NCI-H510A (cell line): ENCODE measurements at places on chromosomes 6 and 20.

DNA sequence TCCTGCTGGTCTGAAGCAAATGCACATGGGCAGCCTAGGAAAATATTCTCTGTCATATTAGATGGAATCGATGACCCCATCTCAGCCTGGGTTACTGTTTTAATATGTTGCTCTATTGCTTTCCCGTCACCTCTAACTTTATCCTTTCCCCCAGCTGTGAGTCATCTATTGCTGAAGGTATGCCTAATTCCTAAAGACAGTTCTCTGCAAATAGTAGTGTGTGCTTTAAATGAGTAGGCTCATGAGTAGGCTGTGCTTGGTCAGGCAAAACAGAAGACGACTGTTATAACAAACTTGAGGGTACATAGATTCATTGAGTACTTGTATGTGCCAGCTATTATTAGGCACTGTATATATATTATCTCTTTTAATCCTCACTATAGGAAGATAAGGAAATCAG lies 47.2 kb downstream of the CTNNBL1 start:
- DNase-seq, result no peak

GRCh38 chr6:149921361-149921760 lies 1.6 kb downstream of the RAET1G start:
- DNase-seq, result no peak

DNA sequence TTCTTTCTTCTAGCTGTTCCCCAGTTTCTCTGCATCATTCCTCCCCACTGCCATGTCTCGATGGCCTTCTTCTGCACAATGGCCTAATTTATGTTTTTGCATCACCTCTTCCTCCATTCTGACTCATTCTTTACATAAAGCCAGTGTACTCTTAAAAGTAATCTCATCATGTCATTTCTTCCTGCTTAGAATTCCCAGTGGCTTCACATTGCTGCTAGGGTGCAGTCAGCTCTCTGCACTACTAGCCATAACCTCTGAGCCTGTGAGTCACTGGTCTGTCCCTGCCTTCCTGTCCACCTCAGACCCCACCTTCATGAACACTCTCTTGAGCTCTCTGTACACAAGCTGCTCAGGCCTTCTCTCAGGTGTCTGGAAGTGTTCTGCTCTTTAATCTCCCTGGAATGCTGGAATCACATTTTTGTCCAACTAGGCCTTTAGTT lies 24.1 kb upstream of the TRIM27 start:
- no peak for DNase-seq

- no peak for DNase-seq
Measured at GRCh38 chr6:38435330-38435729, 204.4 kb downstream of the BTBD9 start.

GRCh38 chr6:41704028-41704427 lies 31.4 kb downstream of the TFEB start:
- no peak for DNase-seq

- no peak for DNase-seq
Measured at GRCh38 chr6:33717934-33718455, 6.5 kb upstream of the UQCC2 start.

GRCh38 chr6:97919631-97920030 lies 636.6 kb upstream of the MMS22L start:
- DNase-seq, result no peak

DNA sequence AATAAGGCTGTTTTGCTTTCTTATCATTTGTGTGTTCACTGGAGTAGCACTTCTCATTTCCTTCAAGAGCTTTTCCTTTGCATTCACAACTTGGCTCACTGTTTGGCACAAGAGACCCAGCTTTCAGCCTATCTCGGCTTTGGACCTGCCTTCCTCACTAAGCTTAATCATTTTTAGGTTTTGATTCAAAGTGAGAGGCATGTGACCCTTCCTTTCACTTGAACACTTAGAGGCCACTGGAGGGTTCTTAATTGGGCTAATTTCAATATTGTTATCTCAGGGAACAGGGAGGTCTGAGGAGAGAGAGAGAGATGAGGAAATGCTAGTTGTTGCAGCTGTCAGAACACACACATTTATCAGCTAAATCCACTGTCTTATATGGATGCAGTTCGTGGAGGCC lies 82.9 kb upstream of the SCAF8 start:
- no peak for DNase-seq

GRCh38 chr6:166454692-166455515 lies 72.2 kb upstream of the MPC1 start:
- DNase-seq, result no peak

DNA sequence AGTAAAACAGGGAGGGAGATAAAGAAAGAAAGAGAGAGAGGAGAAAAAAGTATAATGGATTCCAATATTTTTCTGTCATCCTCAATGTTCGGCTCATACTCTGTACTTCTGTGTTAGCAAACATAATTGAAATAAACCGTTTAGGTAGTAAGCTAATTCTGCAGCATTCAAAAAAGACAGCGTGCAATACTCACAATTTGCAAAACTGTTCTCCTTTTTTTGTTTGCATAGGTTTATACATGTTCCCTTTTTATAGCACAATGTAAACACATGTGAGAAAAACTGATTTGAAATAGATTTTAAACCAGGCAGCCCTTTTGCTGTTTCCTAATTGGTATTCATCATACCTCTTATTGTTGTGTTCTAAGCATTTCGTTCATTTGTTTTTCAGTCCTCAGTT lies 188.9 kb downstream of the PLCB1 start:
- DNase-seq, result no peak

- no peak for DNase-seq
Measured at GRCh38 chr6:287489-287860, 4.8 kb upstream of the DUSP22 start.

DNA sequence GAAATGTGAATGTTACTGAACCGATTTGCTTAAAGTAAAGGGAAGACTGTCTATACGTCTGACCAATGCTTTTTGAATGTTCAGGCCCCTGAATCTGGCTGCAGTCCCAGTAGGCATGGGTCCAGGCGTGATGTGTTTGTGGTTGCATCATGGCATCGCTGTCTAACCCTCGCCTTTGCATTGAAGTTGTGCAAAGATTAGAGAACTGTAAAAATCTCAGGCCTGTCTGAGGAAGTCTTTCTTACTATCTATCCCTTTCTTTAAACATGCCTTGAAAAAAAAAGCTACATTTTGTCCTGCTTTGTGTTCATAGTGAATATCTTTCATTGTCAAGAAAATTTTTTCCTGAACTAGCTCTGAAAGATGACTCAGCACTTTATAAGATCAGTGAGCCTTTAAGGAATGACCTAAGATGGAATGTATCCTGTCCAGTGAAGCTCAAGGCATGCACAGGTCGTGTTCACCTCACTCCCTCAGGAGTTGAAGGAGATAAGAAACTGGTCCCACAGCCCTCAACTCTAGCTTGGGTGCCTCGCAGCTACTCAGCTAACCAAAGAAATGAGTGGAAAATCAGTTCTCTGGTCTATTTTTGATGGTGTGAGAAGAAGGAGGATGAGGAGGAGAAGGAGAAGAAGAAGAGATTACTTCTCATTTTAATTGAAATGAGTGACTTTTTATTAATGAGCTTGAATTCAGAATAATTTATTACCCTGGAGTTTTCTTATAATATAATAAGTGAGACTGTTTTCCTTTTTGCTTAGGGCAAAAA lies 48.6 kb downstream of the TPD52L1 start:
- DNase-seq, result no peak
